HepG2 (cell line): ENCODE measurements at places on chromosomes 12 and 14. TPM values are rescaled to one million over a fixed set of nuclear protein-coding genes. Genes with fewer than 3 reads are reported as not detected.

Gene KCNA5
- not detected in 2 replicates for total RNA-seq

GRCh38 chr12:27523305-27523641 lies 733 bp upstream of the PPFIBP1 start:
- DNase-seq = no peak
- H3K27me3 ChIP-seq = no peaks in the 10 kb centered on the region; the same call in 2 of the 3 replicates
- peaks cover 33% of the 10 kb centered on the region for H3K4me1 ChIP-seq
- no peaks in the 10 kb centered on the region for H3K36me3 ChIP-seq
- H3K27ac ChIP-seq = peak overlapping the region; percentile 82
- peak overlapping the region; percentile 93 for H3K4me3 ChIP-seq

Gene SERPINA3
- 433 and 825 TPM in 2 replicates for total RNA-seq

GRCh38 chr14:59297071-59297776 lies 108.8 kb downstream of the DAAM1 start:
- H3K36me3 ChIP-seq = peaks cover 2% of the 10 kb centered on the region; the same call in 1 of the 2 replicates
- no peaks in the 10 kb centered on the region for H3K27me3 ChIP-seq
- no peak overlapping the region for H3K4me3 ChIP-seq
- H3K27ac ChIP-seq = peak overlapping the region; percentile 67
- DNase-seq = peak; percentile 94
- H3K4me1 ChIP-seq = peaks cover 83% of the 10 kb centered on the region

- H3K27ac ChIP-seq = no peak overlapping the region
- peaks cover 99% of the 10 kb centered on the region for H3K4me1 ChIP-seq
- no peak overlapping the region for H3K4me3 ChIP-seq
These were observed 19.8 kb upstream of the SERPINA4 start for GRCh38 chr14:94541234-94541975.

DNA sequence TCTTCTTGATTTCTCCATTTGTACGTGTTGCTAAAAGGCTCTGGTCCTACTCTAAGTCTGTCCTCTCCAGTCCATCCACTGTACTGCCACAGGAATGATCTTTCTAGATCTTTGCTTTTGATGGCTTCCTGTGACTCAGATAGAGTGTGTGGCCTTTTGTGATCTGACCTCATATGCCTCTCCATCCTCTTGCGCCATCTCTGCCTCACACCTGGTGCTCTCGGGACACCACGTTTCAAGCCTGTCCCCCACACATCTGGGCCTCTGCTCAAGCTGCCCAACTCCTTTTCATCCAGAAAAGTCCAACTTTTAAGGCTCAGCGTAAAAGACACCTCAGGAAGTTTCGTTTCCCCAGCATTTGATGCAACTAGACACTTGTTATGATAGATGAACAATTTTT lies 39.0 kb downstream of the DCAF4 start:
- H3K4me1 ChIP-seq = peaks cover 7% of the 10 kb centered on the region; the same call in 1 of the 2 replicates
- H3K27ac ChIP-seq = no peak overlapping the region
- no peaks in the 10 kb centered on the region for H3K27me3 ChIP-seq
- H3K36me3 ChIP-seq = peaks cover 2% of the 10 kb centered on the region; the same call in 1 of the 3 replicates
- H3K4me3 ChIP-seq = no peak overlapping the region

DNA sequence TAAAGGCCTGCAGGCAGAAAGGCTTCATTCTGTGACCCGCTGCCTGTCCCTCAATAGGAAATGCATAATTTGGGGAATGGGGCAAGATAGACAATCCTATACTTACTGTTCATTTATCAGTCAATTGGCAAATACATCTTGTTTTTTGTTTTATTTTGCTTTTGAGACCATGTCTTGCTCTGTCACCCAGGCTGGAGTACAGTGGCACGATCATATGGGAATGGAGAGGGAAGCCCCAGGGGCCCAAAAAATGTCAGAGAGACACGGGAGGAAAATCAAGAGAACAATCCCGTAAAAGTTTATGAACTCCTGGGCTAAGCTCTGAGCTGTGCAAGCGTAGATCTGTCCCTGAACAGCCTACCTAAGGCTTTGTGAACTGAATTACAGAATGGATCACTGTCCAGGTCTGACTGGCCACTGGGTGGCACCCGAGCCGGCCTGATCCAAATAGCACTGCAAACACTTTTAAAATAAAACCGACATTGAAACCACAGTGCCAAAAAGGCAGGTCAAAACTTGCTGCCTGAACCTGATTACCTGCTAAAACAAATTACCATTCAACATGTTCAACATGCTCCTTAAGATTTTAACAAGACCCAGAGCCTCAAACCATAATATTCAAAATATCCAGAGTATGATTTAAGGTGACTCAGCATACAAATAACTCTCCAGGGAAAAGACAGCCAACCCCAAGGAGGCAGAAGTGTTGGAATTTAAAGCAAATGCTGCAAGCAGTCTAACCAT lies 11.8 kb downstream of the COPS7A start:
- H3K36me3 ChIP-seq = peaks cover 5% of the 10 kb centered on the region
- no peak overlapping the region for H3K4me3 ChIP-seq
- no peaks in the 10 kb centered on the region for H3K27me3 ChIP-seq
- peaks cover 11% of the 10 kb centered on the region for H3K4me1 ChIP-seq
- peak; percentile 46 for DNase-seq

DNA sequence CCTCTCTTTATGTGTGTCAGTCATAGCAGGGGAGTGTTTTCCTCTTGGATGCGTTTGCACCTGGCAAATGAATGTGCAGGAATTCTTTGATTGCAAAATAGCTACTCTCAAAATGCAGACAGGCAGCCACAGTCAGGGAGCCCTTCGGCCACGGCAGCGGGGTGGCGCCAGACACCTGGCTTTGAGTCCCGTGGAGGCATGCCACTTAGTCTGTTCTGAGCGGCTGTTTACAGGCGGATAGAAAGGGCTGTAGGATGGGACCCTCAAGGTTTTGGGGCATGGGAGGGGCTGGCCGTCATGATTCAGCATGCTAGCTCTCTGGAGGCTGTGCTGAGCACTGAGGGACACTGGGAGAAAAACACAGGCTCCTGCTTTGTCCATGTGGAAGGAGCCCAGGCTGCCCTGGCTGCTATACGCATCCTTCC lies 117.1 kb downstream of the SLC25A47 start:
- H3K36me3 ChIP-seq = no peaks in the 10 kb centered on the region
- H3K4me1 ChIP-seq = peaks cover 23% of the 10 kb centered on the region
- H3K4me3 ChIP-seq = no peak overlapping the region

GRCh38 chr14:22107753-22108152 lies 434.1 kb upstream of the OR4E1 start:
- H3K4me3 ChIP-seq = no peak overlapping the region
- H3K36me3 ChIP-seq = no peaks in the 10 kb centered on the region
- H3K4me1 ChIP-seq = no peaks in the 10 kb centered on the region

GRCh38 chr12:26668230-26668629 lies 164.8 kb downstream of the ITPR2 start:
- H3K36me3 ChIP-seq = peaks cover 11% of the 10 kb centered on the region
- DNase-seq = no peak
- peaks cover 33% of the 10 kb centered on the region for H3K4me1 ChIP-seq

Gene ACSM4
- not detected in 2 replicates for total RNA-seq

- DNase-seq = peak; percentile 17
- H3K36me3 ChIP-seq = no peaks in the 10 kb centered on the region
These were observed 320.2 kb downstream of the GRIN2B start for GRCh38 chr12:13661005-13661887.

GRCh38 chr14:22978981-22979671 lies 3.2 kb downstream of the AJUBA start:
- H3K36me3 ChIP-seq = peaks cover 33% of the 10 kb centered on the region
- no peak for DNase-seq
- H3K4me3 ChIP-seq = peak overlapping the region; percentile 98
- H3K4me1 ChIP-seq = peaks cover 75% of the 10 kb centered on the region
- no peaks in the 10 kb centered on the region for H3K27me3 ChIP-seq

Gene AMHR2
- total RNA-seq = 0.58 and 0.90 TPM in 2 replicates

DNA sequence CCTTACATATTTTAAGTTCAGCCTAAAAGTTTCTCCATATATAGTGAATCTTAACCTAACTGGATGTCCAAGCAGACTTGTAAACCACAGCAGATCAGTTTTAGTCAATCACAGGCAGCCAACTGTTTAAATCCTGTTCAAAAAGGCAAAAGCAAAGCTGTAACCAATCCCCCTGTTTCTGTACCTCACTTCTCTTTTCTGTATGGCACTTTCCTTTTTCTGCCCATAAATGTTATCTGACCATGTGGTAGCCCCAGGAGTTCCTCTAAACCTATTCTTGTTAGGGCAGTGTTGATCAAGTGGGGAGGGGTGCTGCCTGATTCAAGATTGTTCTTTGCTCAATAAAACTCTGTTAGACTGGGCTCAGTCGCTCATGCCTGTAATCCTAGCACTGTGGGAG lies 8.5 kb upstream of the DACT1 start:
- H3K36me3 ChIP-seq = no peaks in the 10 kb centered on the region
- no peak overlapping the region for H3K4me3 ChIP-seq
- H3K27me3 ChIP-seq = peaks cover 21% of the 10 kb centered on the region; the same call in 2 of the 3 replicates
- no peak overlapping the region for H3K27ac ChIP-seq
- H3K4me1 ChIP-seq = no peaks in the 10 kb centered on the region

Gene TC2N
- not detected in 2 replicates for total RNA-seq

DNA sequence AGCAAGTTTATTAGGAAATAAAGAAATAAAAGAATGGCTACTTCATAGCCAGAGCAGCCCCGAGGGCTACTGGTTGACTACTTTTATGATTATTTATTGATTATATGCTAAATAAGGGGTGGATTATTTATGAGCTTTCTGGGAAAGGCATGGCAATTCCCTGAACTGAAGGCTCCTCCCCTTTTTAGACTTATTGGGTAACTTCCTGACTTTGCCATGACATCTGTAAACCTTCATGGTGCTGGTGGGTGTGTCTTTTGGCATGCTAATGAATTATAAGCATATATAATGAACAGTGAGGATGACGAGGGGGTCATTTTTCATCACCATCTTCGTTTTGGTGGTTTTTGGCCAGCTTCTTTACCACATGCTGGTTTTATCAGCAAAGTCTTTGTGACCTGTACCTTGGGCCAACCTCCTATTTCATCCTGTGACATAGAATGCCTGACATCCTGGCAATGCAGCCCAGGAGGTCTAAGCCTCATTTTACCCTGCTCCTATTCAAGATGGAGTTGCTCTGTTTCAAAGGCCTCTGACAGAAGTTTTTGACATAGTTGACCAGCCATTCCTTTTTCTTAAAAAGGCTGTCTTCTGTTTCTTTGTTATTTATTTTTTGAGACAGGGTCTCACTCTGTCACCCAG lies 11.1 kb upstream of the PTGES3 start:
- DNase-seq = no peak
- no peaks in the 10 kb centered on the region for H3K4me1 ChIP-seq
- H3K27me3 ChIP-seq = no peaks in the 10 kb centered on the region
- H3K27ac ChIP-seq = no peak overlapping the region

Gene FUT8
- total RNA-seq = 14.9 and 17.5 TPM in 2 replicates

Gene SRRM4
- not detected in 2 replicates for total RNA-seq

DNA sequence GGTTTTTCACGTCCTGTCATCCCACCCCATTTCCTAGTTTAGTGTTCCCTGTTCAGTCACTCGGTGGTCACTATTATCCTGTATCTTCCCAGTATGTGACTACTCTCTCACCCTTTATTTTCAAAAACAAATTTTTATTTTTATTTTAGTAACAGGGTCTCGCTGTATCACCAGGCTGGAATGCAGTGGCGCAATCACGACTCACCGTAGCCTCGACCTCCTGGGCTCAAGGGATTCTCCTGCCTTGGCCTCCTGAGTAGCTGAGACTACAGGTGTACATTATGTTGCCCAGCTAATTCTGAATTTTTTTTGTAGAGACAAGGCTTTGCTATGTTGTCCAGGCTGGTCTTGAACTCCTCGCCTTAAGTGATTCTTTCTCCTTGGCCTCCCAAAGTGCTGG lies 20.1 kb upstream of the PRICKLE1 start:
- no peak overlapping the region for H3K27ac ChIP-seq
- no peaks in the 10 kb centered on the region for H3K4me1 ChIP-seq
- H3K36me3 ChIP-seq = no peaks in the 10 kb centered on the region
- no peaks in the 10 kb centered on the region; the same call in 1 of the 2 replicates for H3K27me3 ChIP-seq
- DNase-seq = no peak
